Effector CD4-positive, alpha-beta T cell (primary cell): ENCODE measurements at places on chromosomes 16 and 17.

- DNase-seq: no peak
Observed at GRCh38 chr16:54200161-54200534, 86.4 kb downstream of the IRX3 start.

GRCh38 chr16:57146735-57147134 lies 39.1 kb downstream of the PSME3IP1 start:
- no peak for DNase-seq

DNA sequence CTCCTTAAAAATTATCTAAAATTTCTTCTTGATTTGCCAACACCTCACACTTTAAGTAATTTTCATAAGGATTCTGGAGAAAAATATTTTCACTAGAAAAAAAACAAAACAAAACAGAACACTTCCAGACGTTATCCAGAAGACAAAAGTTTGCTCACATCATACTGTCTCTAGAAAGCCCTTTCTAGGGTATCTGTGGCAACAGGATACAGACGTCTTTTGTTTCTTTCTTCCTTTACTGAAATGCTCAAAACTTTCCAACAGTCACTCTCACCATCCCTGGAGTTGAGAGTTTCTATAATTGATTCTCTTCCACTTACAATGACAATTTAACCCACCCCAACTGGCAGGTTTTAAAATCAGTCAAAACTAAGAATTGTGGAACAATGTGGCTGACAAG lies 2.6 kb downstream of the ZC3H7A start:
- no peak for DNase-seq

DNA sequence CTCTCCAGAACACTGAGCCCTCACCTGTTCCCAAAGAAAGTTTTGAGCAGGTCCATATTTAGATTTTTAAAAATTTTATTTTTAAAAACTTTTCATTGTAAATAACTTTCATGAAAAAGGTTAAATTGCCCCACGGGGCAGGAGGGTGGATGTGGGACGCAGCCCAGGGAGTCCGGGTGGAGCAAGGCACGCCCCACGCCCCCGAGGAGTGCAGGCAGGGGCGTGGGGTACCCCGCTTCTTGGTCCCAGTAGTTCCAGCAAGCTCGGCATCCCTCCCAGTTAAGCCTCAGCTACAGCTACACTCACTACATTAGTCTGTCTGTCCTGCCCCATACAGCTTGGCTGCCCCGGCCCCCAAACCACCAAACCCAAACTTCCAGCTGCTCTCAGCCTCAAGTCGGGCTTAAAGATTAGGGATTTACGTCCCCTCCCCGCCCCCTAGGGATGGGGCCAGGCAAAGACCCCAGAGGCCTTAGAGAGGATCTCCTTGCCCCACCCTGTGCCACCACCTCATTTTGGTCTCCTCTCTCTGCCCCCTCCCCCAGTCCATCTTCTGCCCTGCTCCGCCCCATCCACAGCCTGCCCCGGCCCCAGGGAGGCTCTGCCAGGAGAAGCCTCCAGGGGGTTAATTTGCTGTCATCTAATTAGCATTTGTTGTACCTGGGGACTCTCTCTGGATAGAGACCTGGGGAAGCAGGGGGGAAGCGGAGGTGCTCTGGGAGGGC lies 4.6 kb downstream of the FOXJ1 start:
- DNase-seq: no peak

GRCh38 chr17:51647826-51648225 lies 387.5 kb downstream of the UTP18 start:
- no peak for DNase-seq

- no peak for DNase-seq
Observed at GRCh38 chr16:62967163-62967562, 930.9 kb upstream of the CDH8 start.

DNA sequence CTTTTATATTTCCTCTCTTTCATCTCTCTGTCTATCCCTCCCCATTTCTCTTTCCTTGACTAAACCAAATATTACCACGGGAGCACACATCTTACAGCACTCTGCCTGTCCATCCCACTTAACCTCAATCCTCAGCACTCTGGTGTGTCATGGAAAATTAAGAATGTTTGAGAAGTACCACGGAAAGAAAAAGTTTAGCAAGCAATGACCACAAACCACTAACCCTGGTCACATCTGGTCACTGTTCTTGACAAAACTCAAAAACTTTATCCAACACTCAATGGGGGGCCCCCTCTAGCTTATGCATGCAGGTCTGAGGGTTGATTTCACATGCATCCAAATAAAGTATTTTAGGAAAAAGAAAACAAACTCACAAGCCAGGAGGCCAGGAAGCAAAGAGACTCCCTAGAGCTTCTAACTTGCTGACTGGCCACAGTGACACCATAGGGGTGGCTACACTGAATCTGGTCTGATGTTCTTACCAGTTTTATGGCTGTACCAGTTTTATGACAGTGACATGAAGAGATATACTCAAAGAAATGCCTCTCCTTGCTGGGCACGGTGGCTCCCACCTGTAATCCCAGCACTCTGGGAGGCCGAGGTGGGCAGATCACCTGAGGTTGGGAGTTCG lies 229.2 kb downstream of the STX8 start:
- no peak for DNase-seq

DNA sequence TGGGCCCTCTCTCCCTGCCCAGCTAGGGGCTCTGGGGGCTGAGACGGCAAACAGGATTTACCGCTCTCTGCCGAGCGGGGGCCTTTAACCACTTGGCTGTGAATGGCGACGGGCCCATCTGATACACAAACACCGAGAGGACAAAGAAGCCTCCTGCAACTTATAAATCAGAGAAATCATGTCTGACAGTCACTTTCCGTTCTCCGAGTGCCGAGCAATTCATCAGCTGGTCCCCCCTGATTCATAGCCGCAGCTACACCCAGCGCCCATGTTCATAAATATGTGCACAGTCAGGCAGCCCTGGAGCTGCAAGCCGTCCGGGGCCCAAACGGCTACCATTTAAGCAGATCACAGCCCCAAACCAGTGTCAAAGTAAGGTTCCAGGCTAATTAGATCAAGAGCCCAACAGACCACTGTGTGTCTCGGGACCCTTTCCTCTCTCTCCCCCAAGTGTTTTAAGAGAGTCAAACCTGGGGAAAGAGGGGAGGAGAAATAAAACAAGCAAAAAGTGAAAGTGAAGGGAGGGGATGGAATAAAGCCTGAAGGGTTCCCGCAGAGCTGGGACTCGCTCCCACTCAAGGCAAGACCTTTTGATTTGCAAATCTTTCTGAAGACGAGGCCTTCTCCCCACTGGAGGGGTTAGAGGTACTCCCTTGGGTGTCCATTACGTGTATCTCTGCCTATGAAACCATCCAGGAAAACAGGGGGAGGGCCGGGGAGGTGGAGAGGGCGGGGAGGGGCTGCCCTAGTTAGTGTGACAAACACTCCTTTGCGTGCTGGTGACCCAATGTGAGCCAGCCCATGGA lies 154.7 kb downstream of the C16orf78 start:
- DNase-seq: no peak

DNA sequence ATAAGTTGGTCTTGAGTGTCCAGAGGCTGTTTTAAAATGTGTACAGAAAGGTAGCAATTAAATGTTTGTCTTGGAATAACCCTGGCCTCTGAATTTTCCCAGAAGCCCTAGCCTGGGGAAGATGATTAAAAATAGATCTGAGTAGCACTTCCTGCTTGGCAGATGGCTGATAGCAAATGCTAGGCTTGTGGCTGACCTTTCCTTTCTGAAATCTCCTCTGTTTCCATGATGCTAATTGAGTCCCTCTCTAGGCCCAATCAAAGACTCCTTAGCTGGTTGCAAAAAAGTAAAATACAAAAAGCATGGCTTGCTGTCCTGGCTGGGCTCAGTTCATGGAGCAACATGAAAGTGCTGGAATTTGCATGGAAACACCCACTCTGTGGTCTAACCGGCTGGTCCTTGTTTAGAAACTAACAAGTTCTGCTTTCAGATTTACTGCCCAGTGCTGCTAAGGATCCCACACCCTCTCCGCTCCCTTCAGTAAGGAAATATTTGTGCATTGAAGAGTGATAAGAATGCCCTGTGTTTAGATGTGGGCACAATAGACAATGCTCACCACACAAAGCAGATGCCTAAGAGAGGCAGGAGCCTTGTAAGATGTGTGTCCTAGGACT lies 40.8 kb downstream of the YPEL2 start:
- DNase-seq: no peak

GRCh38 chr17:5110816-5111215 lies 862 bp downstream of the ZNF232 start:
- no peak for DNase-seq

- no peak for DNase-seq
Observed at GRCh38 chr17:58541249-58541648, 26.8 kb upstream of the MTMR4 start.

DNA sequence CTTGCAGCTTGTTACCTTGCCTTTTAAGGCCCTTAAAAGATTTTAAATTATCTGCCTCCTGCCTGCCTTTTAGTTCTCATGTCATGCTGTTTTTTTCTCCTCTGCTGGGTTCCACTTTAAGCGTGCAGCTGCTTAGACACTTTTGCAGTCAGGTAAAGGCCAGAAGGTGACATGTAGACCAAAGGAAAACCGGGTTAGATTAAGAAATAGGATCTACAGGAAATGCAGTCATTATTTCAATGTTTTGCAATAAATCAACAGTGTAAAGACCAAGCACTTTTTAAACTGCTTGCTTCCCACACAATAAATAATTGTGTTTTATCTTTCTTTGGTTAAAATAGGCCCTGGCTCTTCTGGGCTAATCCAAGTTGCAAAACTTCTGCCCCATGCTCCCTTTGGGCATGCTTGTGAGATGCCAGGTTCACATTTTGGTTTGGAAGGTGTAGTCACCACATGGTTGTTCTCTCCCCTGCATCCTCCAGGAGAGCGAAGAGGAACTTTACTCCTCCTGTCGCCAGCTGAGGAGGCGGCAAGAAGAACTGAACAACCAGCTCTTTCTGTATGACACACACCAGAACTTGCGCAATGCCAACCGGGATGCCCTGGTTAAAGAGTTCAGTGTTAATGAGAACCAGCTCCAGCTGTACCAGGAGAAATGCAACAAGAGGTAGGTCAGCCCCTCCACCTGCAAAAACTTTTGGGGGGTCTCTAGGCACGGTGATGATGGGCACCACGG lies 54.9 kb downstream of the SDR42E1 start:
- no peak for DNase-seq

GRCh38 chr16:23119570-23119969 lies 29.7 kb downstream of the USP31 start:
- no peak for DNase-seq

- no peak for DNase-seq
Observed at GRCh38 chr17:66724581-66725341, 110.2 kb upstream of the CACNG5 start.

GRCh38 chr17:49496867-49497147 lies 1.7 kb downstream of the NGFR start:
- no peak for DNase-seq

DNA sequence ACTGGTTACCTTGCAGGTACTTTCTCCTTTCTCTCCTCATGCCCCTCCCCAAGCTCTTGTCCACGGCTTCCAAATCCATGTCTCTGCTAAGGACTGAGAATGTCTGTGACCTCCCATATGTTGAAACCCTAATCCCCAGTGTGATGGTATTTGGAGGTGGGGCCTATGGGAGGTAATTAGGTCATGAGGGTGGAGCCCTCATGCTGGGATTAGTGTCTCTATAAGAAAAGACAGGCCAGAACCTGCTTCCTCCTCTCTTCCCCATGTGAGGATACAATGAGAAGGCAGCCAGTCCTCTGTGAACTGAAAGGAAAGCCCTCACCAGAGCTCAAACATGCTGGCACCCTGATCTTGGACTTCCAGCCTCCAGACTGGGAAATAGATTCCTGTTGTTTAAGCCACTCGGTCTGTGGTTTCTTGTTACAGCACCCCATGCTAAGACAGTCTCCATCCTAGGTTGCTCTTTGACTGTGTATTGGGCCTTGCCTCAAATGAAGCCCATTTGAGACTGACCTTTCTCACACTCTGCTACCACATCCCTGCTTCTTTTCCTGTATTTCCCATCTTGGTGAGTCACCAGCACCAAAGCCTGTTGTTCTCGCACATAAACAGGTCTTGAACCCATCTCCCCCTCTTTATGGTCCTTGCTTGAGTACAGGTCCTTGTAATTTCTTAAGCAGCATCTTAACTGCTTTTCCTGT lies 135.0 kb downstream of the CDK5R1 start:
- no peak for DNase-seq

DNA sequence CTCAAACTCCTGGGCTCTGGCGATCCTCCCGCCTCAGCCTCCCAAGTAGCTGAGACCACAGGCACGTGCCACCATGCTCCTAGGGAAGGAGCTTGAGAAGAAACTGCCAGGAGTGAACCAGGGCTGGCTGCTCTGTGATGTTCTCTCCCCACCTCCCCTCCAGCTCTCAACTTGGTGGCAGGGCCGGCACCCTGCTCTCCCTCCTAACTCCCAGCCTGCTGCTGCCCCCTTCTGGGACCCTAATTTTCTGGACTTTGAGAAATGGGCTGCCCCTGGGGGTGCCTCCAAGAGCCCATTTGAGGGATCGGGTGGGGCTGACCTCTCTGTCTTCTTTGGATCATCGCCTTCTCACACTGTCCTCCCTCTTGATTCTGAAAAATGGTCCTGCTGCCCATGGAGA lies 14.9 kb upstream of the STAT3 start:
- peak; percentile 11 for DNase-seq

DNA sequence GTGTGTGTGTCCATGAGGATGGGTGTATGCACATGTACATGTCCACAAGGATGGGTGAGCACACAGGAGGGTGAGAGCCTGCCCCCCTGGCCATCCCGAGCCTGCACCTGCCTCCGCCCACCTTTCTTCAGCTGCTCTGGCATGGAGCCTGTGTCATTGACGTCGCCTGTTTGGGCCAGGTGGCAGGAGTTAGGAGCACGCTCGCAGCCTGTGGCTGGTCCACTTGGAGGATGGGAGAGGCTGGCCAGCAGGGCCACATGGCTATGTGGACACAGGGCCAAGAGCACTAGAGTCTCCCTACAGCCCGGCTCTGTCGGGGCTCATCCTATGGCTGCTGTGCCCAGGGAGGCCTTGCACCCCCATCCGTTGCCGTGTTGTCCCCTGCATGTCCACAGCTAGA lies 21.4 kb downstream of the BAHCC1 start:
- DNase-seq: no peak

- DNase-seq: no peak
Observed at GRCh38 chr17:41416479-41416878, 7.9 kb downstream of the KRT37 start.

GRCh38 chr16:85304337-85304736 lies 192.1 kb upstream of the CIBAR2 start:
- DNase-seq: no peak

- no peak for DNase-seq
Observed at GRCh38 chr17:31570231-31570630, 178.8 kb downstream of the RAB11FIP4 start.

DNA sequence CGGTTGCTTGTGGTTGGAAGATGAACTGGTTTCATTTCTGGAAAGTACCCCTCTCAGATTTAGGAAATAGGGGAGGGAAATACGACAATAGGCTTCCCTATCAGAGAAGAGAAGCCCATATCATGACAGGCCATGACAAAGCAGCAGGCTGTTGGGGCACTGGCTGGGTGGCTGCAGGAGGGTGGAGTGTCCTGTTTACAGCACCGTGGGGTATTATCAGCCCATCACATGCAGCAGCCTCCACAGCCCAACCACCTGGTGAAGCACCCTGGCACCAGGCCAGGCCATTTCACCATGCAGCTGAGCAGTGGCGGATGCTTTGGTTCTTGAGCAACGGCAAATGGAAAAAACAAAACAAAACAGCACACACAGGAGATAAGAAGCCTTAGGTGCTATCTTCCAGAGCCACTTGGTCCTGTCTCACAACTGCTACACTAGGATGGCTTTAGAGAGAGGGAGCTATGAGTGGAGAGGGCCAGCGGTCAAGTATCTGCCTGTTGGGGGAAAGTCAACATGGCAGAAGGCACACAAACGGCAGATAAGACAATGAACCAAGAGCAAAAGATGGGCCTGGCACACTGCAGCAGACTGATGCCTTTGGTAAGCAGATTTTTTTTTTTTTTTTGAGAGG lies 24.2 kb downstream of the FAM117A start:
- peak; percentile 97 for DNase-seq
